ENCODE measurements at places on chromosomes 6 and 20.

DNA sequence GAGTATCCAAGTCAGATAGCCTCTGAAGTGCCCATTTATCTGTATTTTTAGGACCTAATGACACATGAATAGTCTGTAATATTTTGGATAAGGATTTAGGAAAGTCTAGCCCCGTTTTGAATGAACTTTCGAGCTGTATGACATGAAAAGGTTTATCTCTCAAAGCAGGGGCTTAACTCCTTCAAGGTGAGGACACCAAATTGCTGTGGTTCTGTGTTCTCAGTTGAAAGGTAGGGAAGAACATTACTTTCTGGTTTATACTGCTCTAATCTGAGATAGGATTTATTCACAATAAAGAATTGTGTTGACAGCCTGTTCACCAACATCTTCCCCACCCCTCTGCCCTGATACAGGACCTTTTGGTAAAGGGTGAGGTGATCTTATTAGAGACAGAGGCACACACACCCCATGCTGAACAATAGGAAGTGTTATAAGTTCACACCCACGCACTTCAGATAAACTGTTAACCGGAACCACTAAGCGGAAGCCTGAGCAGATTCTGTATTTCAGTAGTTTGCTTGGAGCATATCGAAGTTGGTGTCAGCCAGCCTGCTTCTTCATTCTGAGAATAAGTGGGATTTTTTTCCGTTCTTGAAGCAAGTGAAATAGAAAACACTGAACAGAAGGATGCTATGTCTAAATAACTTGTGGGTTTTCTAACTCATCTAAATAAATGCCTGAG lies 223.3 kb downstream of the TMEM242 start:
- peak; percentile 47 for DNase-seq

- no peak for DNase-seq
Measured at GRCh38 chr6:52454556-52454955, 34.4 kb downstream of the EFHC1 start.

DNA sequence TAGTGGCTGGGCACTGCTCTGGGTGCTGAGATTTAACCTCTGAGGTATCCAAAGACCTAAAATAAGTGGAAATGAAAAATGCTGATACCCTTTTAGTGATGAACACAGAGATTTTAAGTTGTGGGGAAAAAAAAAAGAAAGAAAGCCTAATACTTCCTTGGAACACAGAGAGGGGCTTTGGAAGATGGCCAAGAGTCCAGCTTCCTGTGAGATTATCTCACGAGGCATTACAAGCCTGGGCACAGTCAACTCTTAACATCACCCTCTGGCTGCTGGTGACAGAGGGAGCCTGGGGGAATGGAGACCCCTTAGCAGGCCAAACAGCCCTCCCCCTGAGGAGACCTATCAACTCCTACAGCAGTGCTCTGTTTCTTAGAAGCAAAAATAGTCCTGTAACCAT lies 19.7 kb downstream of the BTN2A1 start:
- DNase-seq = no peak

- DNase-seq = no peak
Measured at GRCh38 chr6:146047371-146047770, 18.5 kb downstream of the GRM1 start.

- DNase-seq = no peak
Measured at GRCh38 chr6:97150932-97151331, 132.1 kb downstream of the MMS22L start.

DNA sequence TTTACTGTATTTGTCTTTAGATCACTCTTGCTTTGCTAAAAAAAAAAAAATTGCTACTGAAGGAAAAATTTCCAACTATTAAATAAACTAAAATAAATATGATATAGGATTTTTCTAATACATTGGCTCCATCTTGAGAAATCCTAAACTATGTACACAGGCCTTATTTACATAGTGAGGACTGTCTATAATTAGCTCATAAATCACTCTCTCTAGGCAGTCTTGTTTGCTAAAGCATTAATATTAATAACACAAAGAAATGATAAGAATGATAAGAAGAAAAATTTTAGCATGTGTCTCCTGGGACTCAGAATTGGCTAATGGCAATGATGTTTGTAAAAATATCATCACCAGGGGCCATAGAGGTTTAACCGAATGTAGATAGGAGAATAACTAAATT lies 13.3 kb upstream of the CRYBG1 start:
- no peak for DNase-seq

DNA sequence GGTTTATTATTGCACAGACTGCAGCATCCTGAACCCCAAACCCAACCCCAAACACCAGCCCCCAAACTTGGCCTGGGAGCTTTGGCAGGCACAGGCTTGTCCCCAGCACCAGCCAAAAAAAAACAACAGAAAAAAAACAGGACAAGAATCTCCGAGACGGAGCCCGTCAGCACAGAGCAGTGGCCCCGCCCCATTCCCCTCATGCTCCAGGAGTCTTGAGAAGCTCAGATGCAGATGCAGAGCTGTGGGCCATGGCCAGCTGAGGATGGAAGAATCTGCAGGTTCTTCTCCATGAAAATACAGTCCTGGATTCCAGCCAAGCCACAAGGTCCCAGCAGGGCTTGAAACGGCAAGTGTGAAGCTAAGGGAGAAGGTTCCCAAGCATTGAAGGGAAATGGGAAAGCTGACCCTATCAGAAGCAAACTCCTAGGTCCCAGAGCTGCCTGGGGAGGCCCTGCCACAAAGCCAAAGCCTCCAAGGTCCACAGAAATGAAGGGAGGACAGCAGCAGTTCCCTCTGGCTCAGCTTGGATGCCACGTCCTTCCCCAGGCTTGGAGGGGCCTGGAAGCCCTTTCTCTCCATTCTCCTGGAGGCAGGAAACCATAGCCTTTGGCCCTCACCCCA lies 75.2 kb downstream of the JPH2 start:
- no peak for DNase-seq

- no peak for DNase-seq
Measured at GRCh38 chr6:31125586-31126363, 5.5 kb upstream of the CDSN start.

DNA sequence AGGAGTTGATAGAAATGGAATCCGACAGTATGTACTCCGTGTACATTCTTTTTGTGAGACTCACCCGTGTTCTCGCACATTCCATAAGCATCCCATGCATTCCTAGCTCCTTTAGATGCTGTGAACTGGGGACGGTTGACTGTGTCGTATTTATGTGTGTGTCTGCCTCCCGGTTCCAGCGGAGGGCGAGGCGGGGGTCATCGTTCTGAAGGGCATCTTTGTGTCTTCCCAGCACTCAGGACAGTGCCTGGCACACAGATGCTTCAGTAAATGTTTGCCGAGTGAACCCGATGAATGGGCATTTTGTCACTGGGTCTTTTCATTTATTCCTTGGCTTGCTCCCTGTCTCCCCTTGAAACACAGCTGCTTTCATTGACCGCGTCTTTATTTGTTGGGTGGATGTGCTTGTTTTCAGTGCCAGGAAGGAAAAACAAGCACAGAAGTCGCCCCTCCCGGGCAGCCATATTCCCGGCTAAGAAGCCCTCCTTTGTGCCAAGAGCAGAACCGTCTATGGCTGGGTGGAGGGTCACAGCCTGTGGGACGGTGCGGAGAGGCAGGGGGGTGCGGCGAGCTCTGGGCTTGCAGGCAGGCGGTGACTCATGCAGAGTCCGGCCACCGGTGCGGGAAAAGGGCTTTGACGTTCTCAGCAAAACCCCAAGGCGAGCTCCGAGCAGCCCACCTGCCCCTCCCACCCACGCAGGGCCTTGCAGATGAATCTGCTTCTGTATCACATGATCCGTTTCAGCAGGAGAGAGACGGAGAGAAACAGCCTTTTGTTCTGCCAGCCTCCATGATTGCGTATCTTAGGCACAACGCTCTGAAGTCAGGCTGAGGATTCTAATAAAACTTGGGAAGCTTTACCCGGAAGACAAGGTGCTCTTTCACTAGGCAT lies 11.2 kb upstream of the PSMG4 start:
- DNase-seq = no peak

- DNase-seq = no peak
Measured at GRCh38 chr6:130324657-130325056, 41.2 kb upstream of the TMEM200A start.

GRCh38 chr20:33566781-33567603 lies 77.1 kb downstream of the CBFA2T2 start:
- DNase-seq = no peak

GRCh38 chr6:162702446-162702845 lies 25.1 kb downstream of the PRKN start:
- DNase-seq = no peak

- DNase-seq = no peak
Measured at GRCh38 chr20:19625426-19625825, 132.6 kb upstream of the RIN2 start.

DNA sequence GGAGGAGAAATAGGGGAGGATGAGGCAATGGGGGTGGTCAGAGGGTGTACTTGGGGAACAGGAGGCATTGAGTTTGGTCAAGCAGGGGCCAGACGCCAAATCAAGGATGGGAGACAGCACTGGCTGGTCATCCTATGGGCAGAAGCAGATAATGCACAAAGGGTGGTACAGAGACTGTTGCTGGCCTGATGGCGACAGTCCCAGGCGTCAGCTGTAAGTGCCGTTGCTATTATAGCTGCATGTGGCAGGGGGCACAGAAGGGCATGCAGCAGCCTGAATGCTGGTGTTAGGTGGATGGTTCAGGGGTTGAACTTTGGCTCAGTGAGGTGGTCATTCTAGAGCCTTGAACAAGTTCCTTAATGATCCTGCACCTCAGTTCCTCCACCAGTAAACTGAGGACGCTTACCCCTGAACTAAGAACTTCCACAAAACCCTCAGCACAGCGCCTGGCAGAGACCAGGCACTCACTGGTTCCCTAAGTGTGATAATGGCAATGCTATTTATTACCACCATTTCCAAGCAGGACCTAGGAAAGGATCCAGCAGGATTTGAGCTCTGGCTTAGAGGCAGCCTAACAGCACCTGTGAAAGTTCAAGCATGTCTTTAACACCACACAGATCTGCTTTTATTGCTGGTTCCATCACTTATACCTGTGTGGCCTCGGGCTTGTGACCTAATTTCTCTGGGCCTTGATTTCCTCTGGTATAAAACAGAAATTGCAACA lies 162.7 kb downstream of the INSM1 start:
- no peak for DNase-seq

GRCh38 chr20:59027741-59028320 lies 4.3 kb downstream of the ATP5F1E start:
- DNase-seq = no peak

- DNase-seq = no peak
Measured at GRCh38 chr6:42551217-42551616, 12.6 kb upstream of the UBR2 start.

DNA sequence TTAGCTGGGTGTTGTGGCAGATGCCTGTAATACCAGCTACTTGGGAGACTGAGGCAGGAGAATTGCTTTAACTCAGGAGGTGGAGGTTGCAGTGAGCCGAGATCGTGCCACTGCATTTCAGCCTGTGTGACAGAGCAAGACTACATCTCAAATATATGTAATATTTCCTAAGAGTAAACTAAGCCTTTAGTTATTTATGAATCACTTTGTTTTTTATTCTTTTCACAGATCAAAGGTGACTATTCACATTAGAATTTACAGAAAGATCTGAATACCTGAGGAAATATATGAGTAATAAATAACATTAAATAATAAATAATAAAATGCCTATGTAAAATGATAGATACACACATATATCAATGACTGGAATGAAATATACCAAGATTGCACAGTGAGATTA lies 630.8 kb upstream of the IMPG1 start:
- no peak for DNase-seq

DNA sequence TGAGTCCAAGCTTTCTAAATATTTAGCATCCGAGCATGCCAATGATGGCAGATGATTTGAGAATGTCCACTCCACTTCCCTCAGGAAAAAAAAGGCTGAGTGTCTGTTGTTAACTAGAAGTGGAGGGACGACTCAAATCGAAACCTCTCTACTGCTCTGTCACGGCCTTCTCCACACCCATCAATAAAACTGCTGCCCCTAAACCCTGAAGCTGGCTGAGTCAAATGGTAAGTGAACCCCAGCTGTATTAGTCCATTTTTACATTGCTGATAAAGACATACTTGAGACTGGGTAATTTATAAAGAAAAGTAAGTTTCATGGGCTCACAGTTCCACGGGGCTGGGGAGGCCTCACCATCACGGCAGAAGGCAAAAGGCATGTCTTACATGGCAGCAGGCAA lies 707.0 kb downstream of the QKI start:
- DNase-seq = no peak

DNA sequence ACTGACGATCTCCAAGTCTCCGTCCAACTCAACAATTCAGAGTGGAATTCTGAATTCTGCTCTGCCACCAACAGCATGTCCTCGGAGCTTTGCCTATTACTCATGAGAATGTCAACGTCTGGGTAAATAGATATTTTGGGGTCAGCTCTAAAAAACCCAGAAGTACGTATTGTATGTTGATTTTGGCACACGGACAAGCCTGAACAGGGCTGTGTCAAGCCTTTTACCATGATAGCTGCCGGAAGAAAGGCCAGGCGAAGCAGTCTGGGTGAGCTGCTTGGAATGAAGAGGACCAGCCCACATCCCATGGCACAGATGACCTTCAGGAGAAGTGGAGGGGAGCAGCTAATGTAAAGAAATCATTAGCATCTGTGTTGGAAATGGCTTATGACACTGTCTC lies 88.0 kb upstream of the JAG1 start:
- no peak for DNase-seq

GRCh38 chr6:39610221-39610620 lies 115.0 kb downstream of the KIF6 start:
- DNase-seq = no peak

DNA sequence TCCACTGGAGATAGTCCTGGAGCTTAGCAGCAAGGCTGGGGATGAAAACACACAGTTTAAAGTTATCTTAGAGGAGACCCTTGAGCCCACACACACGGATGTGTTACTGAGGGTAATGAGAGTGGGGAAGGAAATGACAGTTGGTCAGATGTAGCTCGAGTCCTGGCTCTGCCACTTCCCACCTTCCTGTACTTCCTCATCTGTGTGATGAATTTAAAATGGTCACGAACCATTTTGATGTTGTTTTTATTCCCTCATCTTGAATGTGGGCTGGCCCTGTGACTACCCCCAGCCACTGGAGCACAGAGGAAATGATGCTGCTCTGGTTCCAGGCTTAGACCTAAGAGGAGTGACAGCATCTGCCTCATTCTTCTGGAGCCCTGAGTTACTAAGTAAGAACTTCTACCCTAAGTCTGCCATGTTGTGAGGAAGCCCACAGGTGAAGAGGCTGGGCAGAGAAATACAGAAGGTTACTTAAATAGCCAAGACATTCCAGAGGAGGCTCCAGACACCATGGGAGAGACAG lies 141.2 kb downstream of the NRN1 start:
- DNase-seq = no peak

DNA sequence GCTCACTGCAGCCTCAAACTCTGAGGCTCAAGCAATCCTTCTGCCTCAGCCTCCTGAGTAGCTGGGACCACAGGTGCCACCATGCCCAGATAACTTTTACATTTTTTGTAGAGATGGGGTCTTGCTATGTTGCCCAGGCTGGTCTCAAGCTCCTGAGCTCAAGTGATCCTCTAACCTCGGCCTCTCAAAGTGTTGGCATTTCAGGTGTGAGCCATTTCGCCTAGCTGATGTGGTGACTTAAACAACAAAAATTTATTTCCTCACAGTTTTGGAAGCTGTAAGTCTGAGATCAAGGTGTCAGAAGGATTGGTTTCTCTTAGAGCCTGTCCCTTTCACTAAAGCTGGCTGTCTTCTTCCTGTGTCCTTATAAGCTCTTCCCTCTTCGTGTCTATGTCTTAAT lies 15.0 kb upstream of the JARID2 start:
- no peak for DNase-seq

All from stimulated activated CD4-positive, alpha-beta T cell treated with anti-CD3 and anti-CD28 coated beads, Interleukin-12 subunit alpha, Interleukin-12 subunit beta, amount 100 ng/mL, for 48 hours (primary cell).